AG08396 (cell line): ENCODE measurements at places on chromosomes 11 and 22.

GRCh38 chr11:31763296-31763695 lies 47.8 kb downstream of the PAX6 start:
- DNase-seq = no peak

GRCh38 chr11:129281471-129282415 lies 89.6 kb upstream of the ARHGAP32 start:
- no peak for DNase-seq

GRCh38 chr11:67301951-67302516 lies 1.3 kb upstream of the SSH3 start:
- peak; percentile 81 for DNase-seq

DNA sequence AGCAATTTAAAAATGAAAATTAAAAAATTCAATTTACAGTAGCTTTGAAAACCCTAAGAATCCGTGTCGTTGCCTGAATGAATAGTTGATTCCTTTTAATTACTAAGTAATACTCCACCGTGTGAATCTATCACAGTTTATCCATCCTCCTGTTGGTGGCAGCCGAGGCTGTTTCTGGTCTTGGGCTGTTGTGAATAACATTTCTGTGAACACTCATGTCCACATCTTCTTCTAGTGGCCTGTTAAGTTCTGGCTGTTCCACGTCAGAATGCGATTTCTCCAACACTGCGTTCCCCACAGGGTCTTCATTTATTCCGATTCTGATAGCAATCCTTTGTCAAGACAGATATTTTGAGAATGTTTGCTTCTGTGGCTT lies 223.0 kb downstream of the TBC1D22A start:
- no peak for DNase-seq

- DNase-seq = no peak
Measured at GRCh38 chr22:41856469-41856868, 23.6 kb downstream of the SREBF2 start.

GRCh38 chr11:82854242-82854641 lies 46.0 kb downstream of the PRCP start:
- DNase-seq = no peak

- DNase-seq = no peak
Measured at GRCh38 chr11:9862981-9863380, 199.1 kb downstream of the SWAP70 start.
